Smooth muscle cell of bladder (primary cell): ENCODE measurements at places on chromosomes 12 and 14. TPM values are rescaled to one million over a fixed set of nuclear protein-coding genes. Genes with fewer than 3 reads are reported as not detected.

Gene OAS3
- total RNA-seq: 1.0 and 1.6 TPM in 2 replicates

Gene TCHP
- 8.4 and 8.8 TPM in 2 replicates for total RNA-seq

Gene GPR132
- under 0.01 and 0.55 TPM in 2 replicates for total RNA-seq

Gene CLEC4D
- not detected in 2 replicates for total RNA-seq

Gene PZP
- total RNA-seq: not detected in 2 replicates

Gene PCBP2
- 191 and 202 TPM in 2 replicates for total RNA-seq

Gene C1S
- total RNA-seq: 545 and 658 TPM in 2 replicates

Gene PTCSC3
- total RNA-seq: not detected in 2 replicates

Gene PALS1
- 22.2 and 28.2 TPM in 2 replicates for total RNA-seq

Gene ACRBP
- total RNA-seq: 0.28 and 0.37 TPM in 2 replicates

Gene CCDC197
- total RNA-seq: not detected in 2 replicates

Gene IL26
- total RNA-seq: not detected in 2 replicates

Gene CHST11
- total RNA-seq: 2.4 and 3.6 TPM in 2 replicates

Gene ACSM4
- total RNA-seq: not detected in 2 replicates

Gene INSM2
- total RNA-seq: not detected in 2 replicates

Gene TPH2
- total RNA-seq: not detected in 2 replicates

Gene SLC7A7
- total RNA-seq: 4.1 and 6.1 TPM in 2 replicates

Gene CIPC
- 7.5 and 10.2 TPM in 2 replicates for total RNA-seq

Gene KRT6C
- total RNA-seq: not detected in 2 replicates
